COLO829 (cell line): ENCODE measurements at places on chromosomes 3 and 15.
A peak's percentile ranks its signal among the peaks of the same experiment; 100 is the strongest.

- peak; percentile 15 for DNase-seq
Observed at GRCh38 chr15:40894681-40895448, 615 bp downstream of the VPS18 start.

DNA sequence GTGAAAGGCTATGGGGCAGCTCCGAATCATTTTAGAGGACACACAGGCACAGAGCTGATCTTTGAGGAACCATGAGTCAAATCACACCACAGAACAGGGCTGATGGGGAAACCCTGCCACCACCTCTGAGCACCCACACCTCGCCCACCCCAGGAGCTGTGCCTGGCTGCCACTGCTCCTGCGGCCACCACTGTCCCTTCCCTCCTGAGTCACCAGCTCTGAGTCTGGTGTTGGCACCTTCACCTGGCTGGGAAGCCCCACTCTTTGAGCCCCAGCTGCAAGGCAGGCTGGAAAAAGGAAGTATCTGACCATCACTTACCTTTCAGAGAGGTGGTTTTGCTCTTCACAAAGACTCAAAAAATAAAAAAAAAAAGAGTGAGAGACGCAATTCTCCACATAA, 63.6 kb upstream of the MEF2A start:
- no peak for DNase-seq

DNA sequence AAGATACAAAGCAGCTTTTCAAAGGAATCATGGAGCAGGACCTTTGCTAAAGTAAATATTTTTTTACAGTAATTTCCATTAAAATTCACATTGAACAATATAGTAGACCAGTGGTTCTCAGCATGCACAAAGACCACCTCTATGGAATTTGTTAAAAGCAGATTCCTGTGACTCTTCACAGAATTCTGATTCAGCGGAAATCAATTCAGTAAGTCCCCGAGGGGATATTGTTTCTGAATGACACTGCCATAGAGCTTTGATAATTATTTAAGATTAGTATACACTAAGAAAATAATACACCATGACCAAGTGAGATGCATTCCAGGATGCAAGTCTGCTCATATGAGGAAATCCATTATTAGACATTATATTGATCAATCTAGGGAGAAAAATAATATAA, 161.9 kb upstream of the TNIK start:
- DNase-seq: peak; percentile 68

DNA sequence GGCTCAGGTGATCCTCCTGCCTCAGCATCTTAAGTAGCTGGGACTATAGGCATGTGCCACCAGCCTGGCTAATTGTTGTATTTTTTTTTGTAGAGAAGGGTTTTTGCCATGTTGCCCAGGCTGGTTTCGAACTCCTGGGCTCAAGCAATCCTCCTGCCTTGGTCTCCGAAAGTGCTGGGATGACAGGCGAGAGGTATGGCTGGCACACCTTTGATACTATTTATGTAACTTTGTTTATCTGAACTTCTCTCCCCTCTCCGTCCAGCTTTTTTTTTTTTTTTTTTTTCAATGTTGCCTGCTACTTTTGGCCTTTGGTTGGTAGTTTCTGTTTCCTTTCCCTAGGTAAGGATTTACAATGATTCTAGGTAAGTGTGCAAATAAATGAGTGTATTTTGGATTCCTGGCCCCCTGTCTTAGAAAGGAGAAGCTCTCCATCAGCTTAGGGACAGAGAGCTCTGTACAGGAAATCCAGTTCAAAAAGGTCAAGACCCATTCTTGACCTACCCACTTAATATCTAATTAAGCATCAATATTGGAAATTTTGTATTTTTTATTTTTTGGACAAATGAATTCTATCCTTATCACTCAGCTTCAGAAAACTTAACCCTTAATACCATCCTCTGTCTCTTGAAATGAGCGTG, 6.8 kb downstream of the ARL6IP5 start:
- DNase-seq: no peak

GRCh38 chr3:71512000-71512399, 71.5 kb downstream of the FOXP1 start:
- DNase-seq: no peak

DNA sequence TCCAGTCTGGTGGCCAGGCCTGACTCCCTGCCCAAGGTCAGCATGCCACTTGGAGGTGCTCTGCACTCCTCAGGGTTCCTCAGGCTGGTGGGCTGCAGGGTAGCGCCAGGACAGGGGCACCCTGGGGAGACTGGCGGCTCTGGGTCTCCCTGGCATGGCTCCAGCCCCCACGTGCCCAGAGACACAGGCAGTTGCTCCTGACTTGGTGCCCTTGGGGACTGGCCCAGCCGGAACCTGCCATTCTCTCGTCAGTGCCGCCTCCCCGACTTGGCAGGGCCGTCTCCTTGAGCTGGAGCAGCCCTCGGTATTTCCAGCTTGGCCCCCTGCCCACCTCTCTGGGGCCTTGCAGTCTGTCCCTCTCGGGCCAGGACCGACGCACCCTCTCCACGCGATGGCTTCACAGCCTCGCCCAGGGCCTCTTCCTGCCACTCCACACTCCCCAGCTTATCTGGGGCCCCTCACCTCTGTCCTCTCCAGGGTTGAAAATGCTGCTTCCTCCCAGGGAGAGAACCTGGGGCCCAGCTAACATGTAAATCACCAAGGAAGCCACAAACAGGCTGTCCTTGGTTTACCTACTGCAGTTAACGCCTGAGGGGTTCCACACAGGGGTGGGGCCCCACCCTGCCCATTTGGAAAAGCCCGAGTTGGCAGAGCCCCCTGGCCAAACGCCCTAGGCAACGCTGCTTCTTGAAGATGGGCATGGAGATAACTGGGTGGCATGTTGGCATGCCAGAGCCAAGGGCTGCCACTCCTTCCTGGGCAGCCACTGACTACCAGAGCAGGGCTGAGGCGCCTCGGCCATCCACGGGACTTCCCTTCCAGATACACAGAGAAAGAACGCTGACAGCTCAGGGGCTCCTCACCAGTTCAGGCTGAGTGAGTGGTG, 61.4 kb downstream of the SMAD6 start:
- no peak for DNase-seq

DNA sequence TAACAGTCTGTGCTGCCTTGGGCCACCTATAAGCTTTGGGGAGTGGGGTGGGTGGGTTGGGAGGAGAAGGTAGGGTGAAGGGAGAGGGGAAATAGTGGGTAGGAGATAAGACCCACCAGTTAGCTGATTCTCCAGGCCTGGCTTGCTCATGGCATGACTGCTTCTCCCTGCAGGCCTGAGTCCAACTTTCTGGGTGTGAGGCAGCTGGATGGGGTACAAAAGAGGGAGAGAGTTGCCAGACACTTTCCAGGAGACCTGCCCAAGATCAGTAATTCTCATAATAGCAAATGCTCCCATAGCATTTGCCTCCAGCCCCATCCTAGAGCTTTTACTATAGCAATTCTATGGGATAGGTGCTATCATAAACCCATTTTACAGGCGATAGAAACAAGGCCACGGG, 7.7 kb downstream of the CGNL1 start:
- DNase-seq: no peak

- no peak for DNase-seq
Observed at GRCh38 chr15:100350434-100351226, 8.9 kb upstream of the ADAMTS17 start.

DNA sequence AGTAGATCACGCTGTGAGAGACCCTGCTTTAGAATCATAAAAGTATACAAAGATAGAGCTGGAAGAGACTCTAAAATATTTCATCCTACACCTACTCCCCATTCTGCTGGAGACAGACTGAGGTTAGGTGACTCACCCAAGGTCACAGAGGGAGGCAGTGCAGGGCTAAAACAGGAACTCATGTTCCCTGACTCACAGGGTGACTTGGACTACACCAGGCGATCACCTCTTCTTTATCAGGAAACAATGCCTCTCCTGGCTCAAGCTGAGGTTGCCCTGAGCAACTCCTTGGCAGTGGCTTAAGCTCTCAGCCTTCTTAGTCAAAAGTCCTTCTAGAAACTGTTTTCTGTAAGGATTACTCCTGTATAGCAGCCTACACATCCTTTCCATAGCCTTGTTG, 26.4 kb upstream of the TNFAIP8L3 start:
- DNase-seq: no peak

DNA sequence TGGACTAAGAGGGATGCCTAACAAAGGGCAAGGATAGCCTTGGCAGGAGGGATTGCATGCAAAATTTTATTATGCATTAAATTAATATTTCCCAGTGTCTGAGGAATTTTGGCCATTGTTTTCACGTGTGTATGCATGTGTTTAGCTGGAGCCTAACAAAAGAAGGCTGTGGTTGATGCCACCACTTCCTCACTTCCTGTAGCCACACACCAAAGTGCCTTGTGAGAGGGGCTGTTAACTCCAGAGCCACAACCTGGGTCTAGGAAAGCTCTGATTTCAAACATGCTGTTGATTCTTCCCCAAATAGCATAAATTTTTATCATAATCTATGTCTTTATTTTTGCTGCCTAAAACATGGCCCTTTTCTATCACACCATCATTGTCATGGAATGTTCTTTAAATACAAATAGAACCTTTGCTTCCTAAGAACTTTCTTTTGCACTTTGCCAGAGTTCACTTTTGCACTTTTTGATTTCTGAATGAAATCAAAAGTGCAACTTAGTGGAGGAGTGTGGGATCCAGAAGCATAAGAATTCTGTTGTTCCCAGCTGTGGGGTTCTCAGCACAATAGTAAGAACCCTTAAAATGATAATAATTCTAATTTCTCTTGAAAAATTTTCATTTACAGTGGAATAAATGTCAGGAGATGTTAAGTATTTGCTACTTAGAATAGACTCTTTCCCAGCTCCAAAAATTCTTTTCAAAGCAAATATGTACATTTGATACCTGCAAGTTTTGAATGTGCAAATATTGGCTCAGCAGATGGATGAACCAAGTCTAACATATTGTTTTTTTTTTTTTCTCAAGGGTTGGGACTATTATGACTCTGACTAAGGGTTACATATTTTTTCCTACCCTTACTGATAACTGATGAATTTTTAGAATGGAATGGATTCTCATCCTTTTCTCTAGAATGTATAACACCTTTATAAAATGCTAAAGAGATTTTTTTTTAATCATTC, 35.6 kb upstream of the SPTSSB start:
- DNase-seq: no peak

- DNase-seq: peak; percentile 27
Observed at GRCh38 chr3:116863822-116864589, 154.4 kb downstream of the TUSC7 start.

DNA sequence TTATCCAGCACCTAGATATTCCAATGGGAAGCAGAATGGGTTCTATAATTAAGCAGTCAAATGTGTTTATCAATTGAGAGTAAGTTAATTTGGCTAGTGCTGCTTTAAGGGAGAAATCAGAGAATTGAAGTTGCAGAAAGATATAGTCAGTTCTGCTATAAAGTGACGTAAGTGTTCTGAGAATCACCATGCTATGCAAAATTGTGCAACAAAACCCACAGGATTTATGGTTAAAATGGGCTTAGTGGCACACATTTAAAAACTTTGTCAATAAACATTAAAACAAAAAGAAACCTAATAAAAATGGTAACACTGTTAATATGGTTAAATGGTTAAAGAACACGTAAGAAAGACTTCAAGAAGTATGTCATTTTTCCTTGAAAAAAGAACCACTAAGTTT, 74.5 kb downstream of the TMEM108 start:
- DNase-seq: no peak

- no peak for DNase-seq
Observed at GRCh38 chr3:121330118-121330517, 215.7 kb downstream of the POLQ start.

DNA sequence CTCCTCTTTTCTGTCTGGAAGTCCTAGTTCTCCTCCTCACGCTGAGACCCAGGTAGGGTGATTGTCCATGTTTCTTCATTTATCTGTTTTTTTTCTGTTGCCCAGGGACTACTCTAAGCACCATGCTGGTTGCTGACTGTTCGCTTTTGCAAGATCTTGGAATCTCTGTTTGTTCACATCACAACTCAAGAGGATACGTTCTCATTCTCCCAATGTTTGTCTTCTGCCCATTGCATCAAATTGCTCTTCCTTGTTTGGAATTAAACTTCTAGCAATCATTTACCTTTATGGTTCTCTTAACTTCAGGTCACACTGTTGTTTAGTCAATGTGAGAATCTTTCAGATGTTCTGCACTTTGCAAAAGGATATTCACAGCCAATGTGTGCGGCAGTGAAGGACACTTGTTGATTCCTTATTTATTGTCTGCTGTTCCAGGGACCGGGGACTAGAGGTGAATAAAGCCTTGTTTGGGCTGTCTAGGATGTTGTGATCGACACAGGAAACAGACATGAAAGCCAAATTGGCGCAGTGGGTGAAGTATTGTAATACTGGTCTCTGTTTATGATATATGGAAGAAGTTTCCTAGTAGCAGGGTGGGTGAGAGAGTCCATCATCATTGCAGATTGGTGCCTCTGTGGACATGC, 24.5 kb downstream of the LPP start:
- no peak for DNase-seq

DNA sequence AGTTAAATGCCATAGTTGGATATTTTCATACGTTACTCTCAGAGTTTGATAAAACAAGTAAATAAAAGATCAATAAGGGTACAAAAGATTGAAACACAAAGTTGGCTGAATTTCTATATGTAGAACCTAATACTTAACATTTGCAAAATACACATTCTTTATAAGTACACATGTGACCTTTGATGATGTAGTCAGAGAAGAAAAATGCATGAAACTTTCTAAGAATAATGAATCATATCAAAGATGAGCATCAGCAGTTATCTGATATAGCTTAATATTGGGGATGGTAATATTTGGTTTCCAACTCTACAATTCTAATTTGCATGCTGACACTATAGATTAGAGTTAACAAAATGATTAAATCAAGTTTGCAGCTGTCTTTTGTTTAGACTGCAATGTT, 188.0 kb upstream of the TGFBR2 start:
- no peak for DNase-seq

DNA sequence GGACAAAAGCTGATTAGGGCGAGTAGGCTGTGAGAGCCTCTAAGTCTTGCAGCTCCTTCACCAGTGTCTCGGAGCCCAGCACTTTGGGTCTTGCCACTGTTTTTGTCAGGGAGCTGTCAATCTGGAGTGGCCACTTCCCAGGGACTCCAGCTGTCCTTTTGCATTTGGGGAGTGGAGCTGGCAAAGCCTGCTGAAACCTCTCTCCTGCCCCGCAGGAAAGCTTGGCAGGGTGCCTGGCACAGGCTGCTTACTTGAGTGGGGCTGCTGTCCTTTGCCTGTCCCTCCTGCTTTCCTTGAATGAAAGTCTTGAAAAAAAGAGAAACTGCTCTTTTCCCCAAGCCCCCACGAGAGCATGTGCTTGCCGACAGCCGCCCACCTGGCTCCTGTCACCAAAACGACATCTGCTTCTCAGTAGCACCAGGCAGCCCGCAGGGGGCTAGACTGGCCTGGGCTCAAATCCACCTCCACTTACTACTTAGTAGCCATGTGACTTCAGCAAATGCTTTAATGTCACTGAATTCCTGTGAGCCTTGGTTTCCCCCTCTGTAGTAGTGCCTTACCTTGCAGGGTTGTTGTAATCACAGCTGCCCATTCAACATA, 13.7 kb downstream of the USP13 start:
- DNase-seq: no peak

- peak; percentile 81 for DNase-seq
Observed at GRCh38 chr15:89647191-89647851, 7.9 kb downstream of the KIF7 start.
